ENCODE measurements at places on chromosomes 2 and 18.
A peak's percentile ranks its signal among the peaks of the same experiment; 100 is the strongest.

DNA sequence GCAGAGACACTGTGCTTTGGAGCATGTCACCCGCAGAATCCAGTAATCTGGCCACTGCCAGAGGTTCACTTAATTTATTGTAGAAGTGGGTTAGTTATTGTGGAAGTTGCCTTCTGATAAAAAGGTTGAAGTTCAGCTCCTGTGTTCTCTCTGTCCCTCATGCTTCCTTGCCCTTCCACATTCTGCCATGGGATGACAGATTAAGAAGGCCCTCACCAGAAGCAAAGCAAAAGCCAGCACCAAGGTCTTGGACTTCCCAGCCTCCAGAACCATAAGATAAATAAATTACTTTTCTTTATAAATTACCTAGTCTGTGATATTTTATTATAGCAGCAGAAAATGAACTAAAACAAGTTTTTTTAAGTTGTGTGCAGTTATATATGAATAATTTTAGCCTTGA, 145.0 kb upstream of the SH3BP4 start:
- no peak for DNase-seq

- peak; percentile 27 for DNase-seq
Observed at GRCh38 chr2:28750316-28751251, 1.0 kb upstream of the PPP1CB start.

DNA sequence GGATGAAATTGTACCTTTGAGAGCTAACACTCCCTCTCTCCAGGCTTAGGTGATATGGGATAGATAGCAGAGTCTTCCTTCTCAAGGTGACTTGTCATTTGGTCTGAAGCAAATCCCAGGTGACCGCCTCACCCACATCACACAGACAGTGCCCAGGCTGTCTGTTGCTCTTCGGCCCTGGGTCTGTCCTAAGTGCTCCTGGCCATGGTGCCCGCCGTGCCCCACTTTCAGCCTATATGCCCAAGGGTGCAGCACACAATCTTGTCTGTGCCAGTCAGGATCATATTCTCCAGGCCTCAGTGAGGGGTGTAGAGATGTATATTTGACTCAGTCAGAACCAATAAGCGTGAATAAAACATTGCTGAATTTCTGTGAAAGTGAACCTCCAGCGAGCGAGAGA, 326.8 kb downstream of the DYSF start:
- no peak for DNase-seq

- no peak for DNase-seq
Observed at GRCh38 chr2:168612719-168613118, 156.6 kb downstream of the CERS6 start.

- DNase-seq, result no peak
Observed at GRCh38 chr2:99619151-99619550, 129.3 kb upstream of the REV1 start.

DNA sequence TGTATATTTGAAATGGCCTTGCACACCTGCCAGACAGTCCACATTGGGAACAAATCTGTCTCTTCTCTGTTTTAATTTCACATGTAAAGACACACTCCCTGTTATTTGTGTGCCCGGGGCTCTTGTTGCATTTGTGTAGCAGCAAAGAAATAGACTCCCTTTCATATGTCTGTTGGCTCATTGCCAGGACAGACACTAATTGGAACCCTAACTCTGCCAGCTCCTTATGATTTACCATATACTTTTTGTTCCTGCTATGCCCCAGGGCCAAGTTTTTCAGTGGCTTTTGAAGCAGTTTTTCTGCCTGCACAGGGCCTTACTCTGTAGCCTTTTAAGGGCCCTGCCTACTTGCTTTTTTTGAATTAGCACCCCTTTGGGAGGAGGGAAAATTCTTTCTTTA, 396.9 kb downstream of the DLGAP1 start:
- DNase-seq, result peak; percentile 60

DNA sequence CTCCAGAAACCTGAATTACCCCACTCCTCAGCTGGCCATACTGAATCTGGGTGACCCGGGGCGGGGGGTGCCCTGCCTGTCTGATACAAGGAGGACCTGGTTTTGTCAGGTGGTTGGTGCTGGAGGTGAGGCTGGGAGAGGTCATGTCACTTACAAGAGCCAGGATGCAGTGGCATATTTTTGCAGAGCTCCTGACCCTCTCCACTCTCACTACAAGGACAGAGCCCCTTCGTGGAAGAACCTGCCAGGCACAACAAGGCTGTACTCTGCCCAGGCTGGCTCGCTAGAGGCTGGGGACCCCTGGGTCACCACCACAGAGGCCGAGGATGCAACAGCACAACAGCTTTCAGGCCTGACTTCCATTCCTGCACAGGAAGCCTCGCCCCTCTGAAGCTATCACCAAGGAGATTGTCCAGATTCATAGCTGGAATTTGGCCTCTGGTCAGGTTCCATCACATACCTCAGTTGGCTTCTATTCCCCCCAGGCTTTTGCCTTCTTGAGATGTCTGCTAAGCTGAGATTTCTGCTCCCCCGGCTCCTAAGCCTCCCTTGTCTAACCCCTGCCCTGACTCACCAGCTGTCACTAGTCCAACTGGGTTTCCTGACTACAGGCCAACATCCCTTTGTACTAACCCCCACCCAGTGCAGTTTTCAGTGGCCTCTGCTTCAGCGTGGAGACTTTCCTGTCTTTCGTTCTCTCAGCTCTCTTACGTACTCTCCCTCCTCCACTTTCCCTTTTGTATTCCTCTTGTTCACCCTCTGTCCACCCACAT, 132.5 kb upstream of the EPAS1 start:
- DNase-seq, result no peak

DNA sequence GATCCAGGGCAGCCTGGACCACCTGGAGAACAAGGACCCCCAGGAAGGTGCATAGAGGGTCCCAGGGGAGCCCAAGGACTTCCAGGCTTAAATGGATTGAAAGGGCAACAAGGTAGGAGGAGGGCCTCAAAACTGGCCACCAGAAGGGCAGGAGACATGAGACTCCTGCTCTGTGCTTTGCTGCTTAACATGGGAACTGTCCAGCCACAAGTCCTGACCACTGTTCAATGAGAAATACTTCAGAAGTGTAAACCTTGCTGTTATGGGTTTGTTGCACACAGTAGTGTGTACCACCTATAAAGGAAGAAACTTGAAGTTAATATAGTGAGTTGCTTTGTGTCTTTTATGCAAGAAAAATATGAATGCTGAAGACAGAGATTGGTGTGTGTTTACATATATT, 44.2 kb upstream of the MFF start:
- DNase-seq, result no peak

DNA sequence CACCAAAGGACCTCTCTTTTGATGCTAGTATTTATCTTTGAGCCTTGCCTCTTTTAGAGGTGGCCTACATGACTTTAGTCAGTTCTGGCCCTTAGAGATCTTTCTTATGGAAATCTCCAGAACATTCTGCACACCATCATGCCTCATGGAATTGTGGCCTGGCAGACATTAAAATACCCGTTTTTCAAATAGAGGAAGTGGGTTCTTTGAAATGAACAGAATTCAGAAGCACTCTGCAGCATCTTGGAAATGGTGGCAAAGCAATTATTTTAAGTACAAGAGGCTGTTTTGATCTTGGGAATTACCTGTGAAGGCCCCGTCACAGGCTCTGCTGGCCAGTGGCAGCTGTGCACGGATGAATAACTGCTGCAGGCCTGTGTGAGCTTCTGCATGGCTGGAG, 40.7 kb upstream of the APCDD1 start:
- no peak for DNase-seq

All from NCI-H345 (cell line).